ENCODE measurements at places on chromosomes 6 and 20. TPM values are rescaled to one million over a fixed set of nuclear protein-coding genes. Genes with fewer than 3 reads are reported as not detected.

The WFDC10B gene
- polyA plus RNA-seq: not detected

The HLA-E gene
- polyA plus RNA-seq: 194 TPM

The IL17F gene
- not detected for polyA plus RNA-seq

The GGTLC1 gene
- polyA plus RNA-seq: 1.8 TPM

The PRPH2 gene
- polyA plus RNA-seq: 4.6 TPM

The GSTA1 gene
- 3.4 TPM for polyA plus RNA-seq

The FERMT1 gene
- polyA plus RNA-seq: 3.3 TPM

The GRM1 gene
- 0.07 TPM for polyA plus RNA-seq

The GRIK2 gene
- 0.68 TPM for polyA plus RNA-seq

The NR2E1 gene
- polyA plus RNA-seq: not detected

The SIRPA gene
- polyA plus RNA-seq: 9.8 TPM

The ISM1 gene
- polyA plus RNA-seq: 15.8 TPM

The KCNG1 gene
- polyA plus RNA-seq: 0.34 TPM
